ENCODE measurements at places on chromosomes 1 and 21.

DNA sequence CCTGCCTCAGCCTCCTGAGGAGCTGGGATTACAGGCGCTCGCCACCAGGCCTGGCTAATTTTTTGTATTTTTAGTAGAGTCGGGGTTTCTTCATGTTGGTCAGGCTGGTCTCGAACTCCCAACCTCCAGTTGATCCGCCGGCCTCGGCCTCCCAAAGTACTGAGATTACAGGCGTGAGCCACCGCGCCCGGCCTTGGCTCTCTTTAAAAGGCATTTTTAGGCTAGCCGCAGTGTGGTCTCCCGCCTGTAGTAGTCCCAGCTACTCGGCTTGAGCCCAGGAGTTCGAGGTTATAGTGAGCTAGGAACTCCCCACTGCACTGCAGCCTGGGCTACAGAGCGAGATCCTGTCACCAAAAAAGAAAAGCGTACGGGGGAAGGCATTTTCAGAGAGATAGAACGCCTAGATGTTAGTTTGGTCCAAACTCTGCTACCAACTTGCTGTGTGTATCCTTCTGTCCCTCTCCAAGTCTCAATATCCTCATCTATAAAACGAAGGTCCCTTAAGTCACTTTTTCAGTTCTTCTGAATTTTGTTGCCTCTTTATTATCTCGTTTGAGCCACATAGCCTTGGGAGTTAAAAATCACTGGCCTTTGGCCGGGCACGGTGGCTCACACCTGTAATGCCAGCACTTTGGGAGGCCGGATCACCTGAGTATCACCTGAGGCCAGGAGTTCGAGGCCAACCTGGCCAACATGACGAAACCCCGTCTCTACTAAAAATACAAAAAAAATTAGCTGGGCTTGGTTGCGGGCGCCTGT, 734 bp downstream of the MED18 start:
- DNase-seq: no peak

- no peak for DNase-seq
Measured at GRCh38 chr1:182811975-182812722, 22.6 kb downstream of the NPL start.

- DNase-seq: no peak
Measured at GRCh38 chr1:183407961-183408360, 10.2 kb downstream of the NMNAT2 start.

GRCh38 chr1:208300084-208300770, 56.0 kb upstream of the PLXNA2 start:
- no peak for DNase-seq

- no peak for DNase-seq
Measured at GRCh38 chr1:173333581-173333980, 126.5 kb upstream of the TNFSF4 start.

DNA sequence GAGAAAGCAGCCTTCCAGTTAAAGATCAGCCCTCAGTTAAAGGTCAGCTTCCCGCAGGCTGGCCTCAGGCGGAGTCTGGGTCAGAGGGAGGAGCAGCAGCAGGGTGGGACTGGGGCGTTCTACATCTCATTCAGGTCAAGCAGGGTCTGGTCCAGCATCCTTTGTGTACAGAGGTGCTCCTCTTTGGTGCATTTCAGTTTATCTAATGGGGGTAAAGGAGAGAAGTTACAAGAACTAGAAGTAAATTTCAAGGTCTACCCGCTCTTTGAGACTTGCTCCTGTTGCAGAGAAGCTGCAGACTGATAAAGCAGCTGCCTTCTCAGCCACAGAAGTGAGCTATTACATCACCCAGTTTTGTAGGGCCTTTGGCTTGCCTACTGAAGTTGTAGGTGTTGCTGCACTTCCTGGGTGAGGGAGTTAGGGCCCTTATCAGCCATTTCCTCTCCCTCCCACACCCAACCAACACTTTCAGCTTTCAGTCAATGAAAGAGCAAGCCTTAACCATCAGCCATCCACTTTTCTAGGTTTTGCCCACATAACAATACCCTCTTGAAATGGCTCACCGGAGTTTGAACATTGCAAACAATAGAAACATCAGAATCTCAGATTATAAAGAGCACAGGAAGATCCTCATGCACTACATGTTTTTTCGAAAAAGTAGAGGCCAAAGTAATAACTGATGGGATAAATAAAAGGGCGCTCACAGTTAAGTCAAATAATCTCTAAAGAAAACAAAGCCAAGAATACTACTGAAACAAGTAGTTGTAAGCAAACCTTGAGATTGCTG, 2.8 kb upstream of the NUP210L start:
- DNase-seq: peak; percentile 81

GRCh38 chr1:225915538-225915991, 8.5 kb downstream of the PYCR2 start:
- no peak for DNase-seq

GRCh38 chr1:1781526-1781903, 3.2 kb upstream of the NADK start:
- no peak for DNase-seq

DNA sequence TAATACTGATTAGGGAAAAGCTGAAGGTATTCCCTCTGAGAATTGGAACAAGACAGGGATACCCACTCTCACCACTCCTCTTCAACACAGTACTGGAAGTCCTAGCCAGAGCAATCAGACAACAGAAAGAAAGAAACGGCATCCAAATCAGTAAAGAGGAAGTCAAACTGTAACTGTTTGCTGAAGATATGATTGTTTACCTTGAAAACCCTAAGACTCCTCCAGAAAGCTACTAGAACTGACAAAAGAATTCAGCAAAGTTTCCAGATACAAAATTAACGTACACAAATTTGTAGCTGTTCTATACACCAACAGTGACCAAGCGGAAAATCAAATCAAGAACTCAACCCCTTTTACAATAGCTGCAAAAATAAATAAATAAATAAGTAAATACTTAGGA, 78.6 kb downstream of the EXTL2 start:
- no peak for DNase-seq

GRCh38 chr1:111596499-111596898, 23.1 kb upstream of the RAP1A start:
- DNase-seq: peak; percentile 67

DNA sequence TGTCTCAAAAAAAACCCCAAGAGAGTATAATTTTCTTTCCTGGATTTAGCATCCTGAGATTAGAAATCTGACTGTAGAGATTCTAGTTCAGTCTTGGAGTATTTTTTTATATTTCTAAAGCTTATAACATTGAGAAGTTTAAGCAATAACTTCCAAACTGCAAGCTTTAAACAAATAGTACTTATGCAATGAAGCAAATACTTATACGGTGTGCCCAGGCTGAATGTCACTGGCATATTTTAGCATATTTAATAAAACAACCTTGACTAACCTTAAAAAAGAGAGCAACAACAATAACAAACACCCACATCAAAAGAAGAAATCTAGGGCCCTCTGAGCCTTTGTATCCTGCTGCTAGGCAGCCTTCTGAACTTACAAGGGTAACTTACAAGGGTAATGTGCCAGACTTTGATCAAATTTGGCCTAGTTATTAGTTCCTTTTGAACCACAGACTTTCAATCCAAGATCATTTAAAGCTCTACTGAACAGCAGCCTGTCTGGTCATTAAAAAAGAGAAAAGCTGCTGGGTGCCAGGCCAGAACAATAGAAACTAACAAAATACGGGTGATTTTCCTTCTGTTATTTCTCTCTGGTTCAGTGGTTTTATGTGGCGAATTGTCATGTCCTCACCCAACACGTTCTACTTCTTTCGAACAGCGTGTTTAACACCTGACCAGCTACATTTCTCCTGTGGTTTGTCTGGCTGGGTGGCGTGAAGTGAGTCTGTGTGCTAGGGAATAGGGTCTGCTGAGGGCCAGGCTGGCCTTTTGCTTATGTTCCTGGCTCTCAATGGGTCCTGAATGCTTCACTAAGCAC, 16.2 kb downstream of the MTOR start:
- no peak for DNase-seq

- peak; percentile 66 for DNase-seq
Measured at GRCh38 chr1:234933475-234933874, 195.2 kb downstream of the TOMM20 start.

GRCh38 chr21:32278518-32279376, at the start of gene MIS18A:
TSS of gene MIS18A (minus strand) at chr21:32279049. CDS start at chr21:32279014, 35 bp downstream.
- peak; percentile 97 for DNase-seq

- no peak for DNase-seq
Measured at GRCh38 chr1:175984813-175985212, 222.3 kb downstream of the COP1 start.

Measured in CD4-positive, alpha-beta T cell treated with Interleukin-15 for 1 hour (primary cell).